ENCODE measurements at places on chromosomes 12 and 14.

DNA sequence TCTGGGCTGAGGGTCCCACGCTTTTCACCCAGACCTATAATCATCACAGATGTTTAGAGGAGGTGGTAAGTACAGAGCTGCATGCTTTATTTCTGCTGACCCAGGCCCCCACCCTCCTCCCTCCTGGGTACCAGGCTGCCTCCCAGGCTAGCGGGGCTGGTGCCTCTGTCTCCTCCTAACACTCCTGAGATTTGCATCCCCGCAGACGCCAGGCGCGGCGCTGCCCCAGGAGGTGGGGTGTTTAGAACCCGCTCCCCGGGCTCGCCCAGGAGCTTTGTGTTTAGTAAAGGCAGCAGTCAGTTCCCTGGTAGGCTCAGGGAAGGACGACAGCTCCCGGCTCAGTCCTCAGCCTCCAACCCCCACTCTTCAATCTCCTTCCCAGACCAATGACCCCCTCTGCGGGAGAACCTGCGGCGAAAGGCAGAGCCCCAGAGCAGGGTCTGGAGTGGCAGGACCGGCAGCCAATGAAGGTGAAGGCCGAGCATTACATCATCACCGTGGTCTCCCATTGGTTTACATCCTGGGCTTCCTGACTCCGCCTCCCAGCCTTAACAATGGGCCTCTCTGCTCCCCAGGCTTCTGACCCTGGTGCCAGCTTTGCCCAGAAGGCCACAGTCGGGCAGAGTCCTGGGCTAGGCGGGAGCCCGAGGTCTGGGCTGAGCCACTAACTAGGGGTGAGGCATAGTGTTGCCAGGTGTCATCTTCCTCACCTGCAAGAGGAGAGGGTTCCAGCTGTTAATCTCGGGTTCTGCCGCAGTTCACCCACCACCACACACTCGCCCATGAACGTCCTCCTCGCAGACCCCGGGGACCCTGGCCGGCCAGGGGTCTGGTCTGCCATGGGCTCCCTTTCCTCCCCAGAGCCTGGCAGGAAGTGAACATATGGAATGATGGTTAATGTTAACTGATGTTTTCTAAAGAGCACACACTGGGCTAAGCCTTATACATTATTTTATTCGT lies 57.5 kb downstream of the CALM1 start:
- peak; percentile 99 for ATAC-seq

DNA sequence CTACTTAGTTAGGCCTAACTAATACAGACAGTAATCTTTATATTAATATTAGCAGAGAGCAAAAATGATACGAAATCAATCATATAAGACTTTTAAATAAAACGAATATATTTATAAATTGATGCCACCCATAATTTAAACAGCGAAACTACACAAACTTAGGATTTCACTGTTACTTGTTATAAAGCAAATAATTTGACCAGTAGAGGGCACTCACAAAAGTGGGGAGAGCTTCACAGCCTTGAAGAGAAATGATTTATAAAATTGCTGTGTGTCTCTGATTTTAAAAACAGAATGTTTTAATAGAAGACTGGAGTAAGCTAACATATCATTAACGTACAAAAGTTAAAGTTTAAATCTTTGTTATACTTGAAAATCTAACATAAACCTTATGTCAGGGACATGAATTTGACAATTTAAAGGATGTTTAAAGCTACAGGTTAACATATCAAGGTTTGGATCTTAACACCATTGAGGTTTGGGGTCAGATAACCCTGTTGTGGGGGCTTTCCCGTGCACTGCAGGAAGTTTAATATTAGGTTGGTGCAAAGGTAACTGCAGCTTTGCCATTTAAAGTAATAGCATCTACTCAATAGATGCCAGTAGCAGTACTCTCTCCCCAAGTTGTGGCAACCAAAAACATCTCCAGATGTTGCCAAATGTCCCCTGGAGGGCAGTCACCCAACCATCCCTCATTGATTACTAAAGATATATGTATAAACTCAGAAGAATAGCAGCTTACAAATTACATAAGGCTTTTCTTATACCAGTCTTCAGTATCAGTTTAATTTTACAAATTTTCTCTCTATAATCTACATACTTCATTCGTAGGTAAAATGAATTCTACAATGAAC lies 9.3 kb downstream of the KRAS start:
- ATAC-seq = no peak

DNA sequence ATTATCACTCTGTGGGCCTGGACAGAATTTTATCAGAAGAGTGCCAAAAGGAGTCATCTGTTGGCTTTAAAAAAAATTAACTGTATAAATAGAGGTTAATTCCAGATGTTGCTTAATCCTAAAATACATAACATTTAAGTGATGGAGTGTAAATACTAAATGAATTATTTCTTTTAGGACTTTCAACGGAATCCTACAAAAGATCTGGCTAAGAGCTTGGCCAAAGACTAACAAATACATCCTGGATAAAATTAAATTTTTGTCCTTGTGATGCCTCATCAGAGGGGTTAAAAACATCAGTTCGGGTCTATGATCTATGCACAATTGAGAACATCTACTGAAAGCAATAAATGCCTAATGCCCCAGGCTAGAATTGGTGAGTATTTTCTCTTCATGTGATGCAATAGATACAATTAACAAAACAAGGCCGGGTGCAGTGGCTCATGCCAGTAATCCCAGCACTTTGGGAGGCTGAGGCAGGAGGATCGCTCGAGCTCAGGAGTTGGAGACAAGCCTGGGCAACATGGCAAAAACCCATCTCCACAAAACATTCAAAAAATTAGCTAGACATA lies 49.8 kb upstream of the RAP1B start:
- ATAC-seq = no peak

DNA sequence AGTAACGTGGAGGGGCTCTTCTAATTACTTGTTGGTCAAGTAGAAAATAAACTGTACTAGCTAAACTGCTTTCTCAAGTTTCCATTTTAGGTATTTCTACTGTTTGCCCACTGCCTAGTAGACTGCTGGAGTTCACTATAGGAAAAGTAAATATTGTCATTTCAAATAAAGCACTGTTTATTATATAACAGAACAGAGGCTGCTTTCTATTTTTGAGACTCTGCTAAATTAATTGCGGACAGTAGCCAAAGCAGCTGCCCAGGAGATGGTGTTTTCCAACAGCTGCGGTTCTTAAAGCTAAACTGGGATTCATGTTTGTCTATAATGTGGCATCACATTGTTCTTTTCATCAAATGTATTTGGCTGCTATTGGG lies 15.9 kb upstream of the SIX1 start:
- ATAC-seq = no peak

- no peak for ATAC-seq
Observed at GRCh38 chr12:93727195-93727811, 50.1 kb downstream of the CRADD start.

- ATAC-seq = peak; percentile 78
Observed at GRCh38 chr14:85934886-85935254, 404.9 kb downstream of the FLRT2 start.

- peak; percentile 6 for ATAC-seq
Observed at GRCh38 chr12:122888232-122888752, 7.6 kb downstream of the VPS37B start.

DNA sequence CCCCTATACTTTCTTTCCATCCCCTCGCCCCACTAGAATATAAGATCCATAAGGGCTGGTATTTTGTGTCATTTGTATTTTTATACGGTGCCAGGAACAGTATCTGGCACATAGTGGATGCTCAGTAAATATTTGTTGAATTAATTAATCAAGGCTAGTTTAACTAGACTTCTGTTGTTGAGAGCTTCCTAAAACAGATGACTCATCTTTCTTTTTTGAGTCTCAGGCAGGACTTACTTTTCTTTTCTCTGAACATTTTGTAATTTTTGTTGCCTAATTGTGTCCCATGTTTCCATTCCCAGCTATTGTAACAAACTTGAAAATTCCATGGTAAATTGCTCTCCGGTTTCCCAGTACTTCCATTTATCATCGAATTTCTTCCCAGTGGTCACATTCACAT lies 16.7 kb downstream of the STK38L start:
- no peak for ATAC-seq

GRCh38 chr12:80269803-80270552 lies 170.6 kb downstream of the OTOGL start:
- ATAC-seq = no peak

DNA sequence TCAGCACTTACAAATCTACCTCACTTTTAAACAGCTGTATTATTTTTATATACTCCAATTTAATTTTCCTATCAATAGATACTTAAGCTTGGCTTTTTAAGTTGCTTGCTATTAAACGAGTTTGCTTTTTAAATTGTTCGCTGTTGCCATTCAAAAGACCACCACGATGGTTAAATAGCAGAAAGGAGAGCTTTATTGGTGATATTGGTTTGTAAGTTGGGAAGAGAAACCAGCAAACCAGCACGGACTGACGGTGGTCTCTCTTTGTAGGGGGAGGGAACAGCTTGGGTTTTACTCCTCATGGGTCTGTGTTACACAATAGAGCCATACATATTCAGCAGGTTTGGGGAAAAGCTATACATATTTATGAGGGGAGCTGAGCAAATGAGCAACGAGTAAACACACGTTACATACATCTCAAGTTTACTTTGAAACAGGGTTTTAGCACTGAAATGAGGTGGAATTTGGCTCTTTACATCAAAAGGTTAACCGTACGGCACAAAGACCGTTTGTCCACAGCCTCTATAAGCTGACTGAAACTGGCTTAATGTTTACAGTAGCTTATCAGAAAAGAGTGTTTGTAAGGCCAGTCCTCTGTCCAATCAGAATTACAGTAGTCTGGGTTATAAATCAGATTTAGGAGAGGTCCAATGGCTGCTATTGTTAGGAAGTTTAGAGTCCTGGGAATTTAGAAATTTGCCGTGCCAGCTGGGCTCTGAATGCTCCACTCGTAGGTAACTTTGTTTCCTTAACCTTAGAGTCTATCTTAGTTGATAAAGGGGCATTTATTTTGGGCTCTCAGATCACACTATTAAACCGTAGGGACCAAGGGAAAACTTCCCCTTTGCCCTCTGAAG lies 69.7 kb upstream of the DHRS4 start:
- peak; percentile 86 for ATAC-seq

DNA sequence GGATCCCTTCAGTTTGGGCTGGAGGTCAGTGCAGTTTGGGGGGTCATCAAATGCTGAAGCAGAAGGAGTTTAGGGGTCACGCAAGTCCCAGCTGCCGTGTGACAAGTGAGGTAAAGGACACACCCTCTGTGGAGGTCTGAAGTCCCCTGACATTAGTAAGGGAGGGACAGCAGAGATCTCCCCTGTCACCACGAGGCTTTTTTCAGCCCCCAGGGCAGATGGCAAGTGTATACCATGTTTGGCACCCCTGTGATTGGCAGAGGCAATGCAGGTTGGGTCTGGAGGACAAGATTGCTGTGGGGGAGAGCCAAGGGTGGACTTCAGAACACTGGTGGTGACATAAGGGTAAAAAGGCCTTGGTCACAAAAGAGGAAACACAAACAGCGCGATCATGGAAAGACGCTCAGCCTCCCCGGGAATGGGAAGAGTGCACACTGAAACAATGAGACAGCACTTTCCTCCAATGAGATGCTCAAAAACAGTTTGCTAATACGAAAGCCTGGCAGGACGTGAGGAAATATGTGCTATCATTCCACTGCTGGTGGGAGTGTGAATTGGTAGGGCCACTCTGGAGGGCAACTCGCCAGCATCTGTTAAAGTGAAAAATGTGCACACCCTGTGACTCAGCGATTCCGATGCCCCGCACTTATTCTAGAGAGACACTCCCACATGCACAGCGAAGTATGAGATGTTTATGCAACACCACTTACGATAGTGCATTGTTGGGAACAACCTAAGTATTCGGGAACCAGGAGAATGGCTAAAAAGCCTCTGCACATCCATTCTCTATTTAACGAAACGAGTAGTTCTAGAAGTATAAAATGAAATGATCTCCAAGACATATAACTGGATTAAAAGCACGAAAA lies 14.4 kb upstream of the CD27 start:
- peak; percentile 86 for ATAC-seq

- peak; percentile 84 for ATAC-seq
Observed at GRCh38 chr12:118680356-118680963, 300.9 kb upstream of the SRRM4 start.

DNA sequence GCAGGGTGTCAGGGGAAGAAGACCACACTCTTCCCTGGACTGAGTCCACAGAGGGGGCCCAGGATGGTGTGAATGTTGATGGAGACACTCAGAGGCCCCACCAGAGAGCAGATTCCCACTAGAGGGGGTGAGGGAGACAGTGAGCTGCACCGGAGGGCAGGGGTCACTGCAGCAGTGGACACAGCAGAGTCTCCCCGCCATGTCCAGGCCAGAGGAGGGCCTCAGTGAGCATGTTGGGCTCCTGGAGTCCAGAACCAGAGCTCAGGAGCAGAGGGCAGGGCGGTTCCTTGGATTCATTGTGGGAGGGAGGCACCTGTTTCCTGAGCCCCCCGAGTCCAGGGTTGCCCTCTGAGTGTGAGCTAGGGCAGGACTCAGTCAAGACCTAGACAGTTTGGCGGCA lies 1.8 kb upstream of the KRT82 start:
- no peak for ATAC-seq

DNA sequence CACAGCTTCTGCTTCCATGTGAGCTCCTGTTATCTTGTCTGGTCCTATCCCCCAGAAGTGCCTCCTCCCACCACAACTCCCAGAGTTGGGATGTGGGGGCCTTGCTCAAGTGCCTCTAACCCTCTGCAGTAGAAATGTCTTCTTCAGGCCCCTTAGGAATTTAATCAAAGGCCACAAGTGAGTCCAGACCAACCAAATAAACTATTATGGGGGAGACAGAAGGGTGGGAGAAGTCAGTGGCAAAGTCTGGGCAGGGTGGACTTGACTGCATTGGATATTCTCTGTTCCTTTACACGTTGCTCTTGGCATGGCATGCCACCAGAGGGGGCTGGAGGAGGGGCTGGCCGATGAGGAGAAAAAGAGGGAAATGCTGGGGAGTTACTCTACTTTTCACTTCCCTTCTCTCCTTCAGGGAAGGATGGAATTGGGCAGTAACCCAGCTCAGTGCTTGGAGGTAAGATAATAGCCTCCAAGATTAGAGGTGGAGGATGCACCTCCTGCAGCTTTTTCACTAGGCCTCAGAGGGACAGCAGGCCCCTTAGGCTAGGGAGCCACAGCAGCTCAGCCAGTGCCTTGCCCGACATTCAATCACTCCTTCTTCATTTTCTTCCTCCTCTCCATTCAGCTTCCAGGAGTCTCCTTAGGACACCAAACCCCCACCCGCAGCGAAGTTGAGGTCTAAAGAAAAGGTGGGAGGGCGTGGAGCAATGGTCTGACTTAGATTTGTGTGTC lies 1.2 kb upstream of the AP1G2 start:
- ATAC-seq = no peak

DNA sequence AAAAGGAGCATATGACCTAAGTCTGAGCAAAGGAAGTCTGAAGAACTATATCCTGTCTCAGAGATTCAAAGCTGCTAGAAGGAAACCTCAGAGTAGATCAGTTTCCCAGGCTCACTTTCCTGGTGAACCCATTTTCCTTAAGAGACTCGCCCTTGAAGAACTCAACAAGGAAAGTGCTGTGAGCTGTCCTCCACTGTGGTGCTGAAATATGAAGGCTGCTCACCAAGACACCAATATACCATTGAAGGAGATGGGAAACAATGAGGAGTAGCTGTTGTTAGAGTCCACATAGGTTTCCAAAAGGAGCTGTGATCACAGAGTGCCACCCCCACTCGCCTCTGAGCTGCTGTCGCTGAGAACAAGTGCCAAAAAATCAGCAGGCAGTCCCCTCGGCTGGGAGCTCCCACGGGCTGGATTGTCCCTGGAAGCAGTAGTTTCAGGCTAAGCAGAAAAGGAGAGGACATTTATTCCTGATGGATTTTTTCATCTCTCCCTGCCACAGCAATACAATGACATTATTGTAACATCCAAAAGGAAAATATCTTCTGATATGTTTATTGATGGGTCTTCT lies 282.1 kb downstream of the RPS29 start:
- ATAC-seq = peak; percentile 26

All from motor neuron (in vitro differentiated cells).